ENCODE measurements at places on chromosomes 6 and 20.

GRCh38 chr6:45327956-45328522, at the start of gene RUNX2:
TSS of gene RUNX2 (plus strand) at chr6:45328330. CDS start at chr6:45328727, 397 bp downstream.
- DNase-seq: no peak

DNA sequence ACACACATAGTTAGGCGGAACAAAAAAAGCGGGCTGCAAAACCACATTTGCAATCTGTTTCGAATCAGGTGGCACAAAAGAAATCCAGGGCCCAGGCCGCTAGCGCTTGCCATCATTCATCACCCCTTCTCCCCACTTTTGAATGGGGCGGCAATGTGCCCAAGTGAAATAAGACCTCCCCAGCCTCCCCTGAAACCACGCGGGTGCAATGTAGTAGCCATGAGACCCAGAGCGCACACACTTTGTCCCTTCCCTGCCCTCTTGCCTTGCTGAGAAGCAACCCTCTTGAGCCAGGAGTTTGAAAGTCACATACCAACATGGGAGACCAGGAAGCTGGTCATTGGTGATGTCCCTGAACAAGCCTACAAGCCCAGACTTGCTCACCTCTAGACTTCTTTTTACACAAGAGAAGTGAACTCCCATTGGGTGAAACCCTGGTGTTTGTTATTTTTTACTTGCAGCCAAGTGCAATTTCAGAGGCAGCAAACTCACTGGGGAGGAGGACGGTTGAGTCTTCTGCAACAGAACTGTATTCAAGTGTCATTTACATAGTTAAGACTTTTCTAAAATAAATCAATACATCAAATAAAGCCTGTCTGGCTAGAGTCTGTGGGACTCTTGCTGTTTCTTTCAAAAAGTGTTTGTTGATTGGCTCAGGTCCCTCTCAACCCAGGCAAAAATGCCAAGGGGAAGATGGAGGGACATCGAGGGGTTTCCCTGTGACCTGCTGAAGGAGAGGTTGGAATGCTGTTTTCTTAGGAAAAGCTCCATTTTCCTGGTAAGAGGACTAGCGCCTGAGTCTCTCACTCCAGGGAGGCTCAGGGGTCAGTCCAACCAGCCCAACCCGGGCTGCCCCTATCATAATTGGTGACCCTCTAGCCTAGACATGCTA, 138.1 kb upstream of the PTPN1 start:
- no peak for DNase-seq

DNA sequence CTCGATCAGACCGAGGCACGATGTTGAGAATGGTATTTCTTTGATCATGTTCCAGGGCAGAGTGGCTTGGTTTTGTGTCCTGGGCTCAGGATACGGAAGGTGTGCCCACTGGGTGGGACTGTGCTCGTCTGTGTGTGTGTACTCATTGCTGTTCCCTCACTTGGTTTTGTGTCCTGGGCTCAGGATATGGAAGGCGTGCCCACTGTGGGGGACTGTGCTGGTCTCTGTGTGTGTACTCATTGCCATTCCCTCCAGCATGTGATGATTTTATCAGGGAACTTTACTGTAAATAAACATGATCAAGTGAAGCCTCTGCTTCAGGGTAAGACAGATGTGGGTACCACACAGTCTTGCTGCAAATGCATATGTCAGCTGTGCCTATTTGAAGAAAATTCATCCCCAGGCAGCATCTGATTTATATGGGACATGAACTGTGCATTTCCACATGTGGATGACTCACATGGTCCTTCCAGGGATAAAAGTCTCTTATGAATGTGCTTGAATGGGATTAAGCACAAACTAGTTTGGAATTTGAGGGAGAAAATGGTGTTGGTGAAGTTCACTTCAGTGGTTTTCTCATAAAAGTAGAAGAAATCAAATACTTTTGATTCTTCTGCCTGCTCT, 274.3 kb downstream of the QKI start:
- no peak for DNase-seq

DNA sequence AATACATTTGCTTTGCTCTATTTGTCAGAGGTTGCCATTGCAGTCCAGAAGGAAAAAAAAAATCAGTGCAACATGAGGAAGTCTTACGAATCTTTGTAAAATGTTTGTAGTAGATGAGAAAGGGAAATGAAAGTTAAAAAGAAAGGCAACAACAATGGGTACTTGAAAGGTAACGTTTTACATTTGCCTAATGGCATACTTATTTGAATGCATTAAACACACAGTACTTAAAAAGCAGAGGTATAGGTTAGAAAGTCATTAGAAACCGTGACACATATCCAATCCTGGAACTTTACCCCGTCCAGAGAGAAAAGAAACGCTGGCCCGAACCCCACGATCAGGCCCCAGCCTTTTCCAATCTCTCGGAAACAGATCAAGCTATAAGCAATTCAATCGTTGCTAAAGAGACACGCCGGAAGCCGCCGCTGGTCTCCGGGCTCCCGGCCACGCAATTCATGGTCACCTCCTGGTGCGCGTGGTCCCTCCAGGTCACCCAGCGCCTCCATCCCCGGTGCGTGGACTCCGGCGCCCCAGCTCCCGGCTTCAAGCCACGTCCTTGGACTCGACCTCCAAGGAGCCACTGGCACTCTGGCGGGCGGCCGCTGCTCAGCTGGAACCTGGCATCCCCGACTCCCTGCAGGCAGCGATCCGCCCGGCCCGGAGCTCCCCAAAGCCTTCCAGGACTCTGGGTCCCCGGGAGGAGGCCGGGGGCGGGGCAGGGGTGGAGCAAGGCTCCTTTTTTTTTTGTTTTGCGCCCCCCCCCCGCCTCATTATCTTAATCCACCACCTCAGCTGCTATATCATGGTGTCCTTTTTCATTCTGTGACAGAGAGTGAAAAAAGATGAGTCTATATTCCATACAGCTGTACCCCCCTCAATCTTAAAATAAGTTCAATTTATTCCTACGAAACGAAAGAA, at the start of gene SLC18B1:
SLC18B1 (minus strand) TSS at position 687 of the 918 bp plus-strand sequence; CDS start at position 506, 181 bp downstream.
- DNase-seq: no peak

GRCh38 chr6:36964349-36964748, 9.8 kb downstream of the PI16 start:
- no peak for DNase-seq

DNA sequence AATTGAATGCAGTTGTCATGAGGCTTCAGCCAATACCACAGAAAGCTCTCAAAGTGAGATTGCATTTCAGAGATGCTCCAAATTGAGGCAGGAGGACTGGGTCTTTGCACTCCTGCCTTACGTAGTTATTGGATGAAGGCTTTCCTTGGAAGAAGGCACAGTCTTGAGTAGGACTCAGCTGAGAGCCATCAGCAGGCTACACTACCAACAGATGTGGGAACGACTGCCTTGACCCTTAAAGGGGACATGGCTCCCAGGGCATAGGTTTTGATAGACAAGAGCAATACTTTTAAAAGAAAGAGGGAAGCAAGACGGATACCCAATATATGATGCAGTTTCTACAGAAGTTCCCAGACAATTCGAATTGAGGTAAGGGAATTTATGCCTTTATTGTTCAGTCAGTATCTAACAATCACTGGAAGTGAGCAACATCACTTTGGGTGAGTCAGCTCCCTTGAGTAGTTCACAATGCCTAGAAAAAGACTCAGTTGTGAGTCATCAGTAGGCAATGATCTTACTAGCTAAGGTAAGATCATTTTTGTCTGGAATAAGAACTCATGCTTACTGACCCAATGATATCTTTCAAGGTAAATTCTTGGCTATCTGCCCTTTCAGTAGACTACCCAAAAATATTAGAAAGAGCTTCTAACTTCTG, 390.8 kb downstream of the GJA1 start:
- DNase-seq: no peak

DNA sequence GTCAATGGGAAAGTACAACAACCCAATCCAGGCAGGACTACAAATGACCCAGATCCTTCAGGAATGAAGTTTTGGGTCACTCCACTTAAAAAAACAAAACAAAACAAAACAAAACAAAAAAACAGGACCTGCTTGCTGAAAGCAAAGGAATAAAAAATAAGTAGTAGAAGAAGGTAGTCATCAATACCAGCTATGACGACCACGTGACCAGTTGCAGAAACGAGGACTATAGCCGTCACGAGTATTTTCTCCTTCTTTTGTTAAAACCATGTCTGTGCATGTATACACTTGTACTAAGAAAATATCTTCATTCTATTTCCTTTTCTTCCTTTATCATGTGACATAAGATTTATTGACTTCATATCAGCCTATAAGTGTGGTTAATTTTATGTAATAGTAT, 308.4 kb upstream of the DEFB112 start:
- DNase-seq: no peak

DNA sequence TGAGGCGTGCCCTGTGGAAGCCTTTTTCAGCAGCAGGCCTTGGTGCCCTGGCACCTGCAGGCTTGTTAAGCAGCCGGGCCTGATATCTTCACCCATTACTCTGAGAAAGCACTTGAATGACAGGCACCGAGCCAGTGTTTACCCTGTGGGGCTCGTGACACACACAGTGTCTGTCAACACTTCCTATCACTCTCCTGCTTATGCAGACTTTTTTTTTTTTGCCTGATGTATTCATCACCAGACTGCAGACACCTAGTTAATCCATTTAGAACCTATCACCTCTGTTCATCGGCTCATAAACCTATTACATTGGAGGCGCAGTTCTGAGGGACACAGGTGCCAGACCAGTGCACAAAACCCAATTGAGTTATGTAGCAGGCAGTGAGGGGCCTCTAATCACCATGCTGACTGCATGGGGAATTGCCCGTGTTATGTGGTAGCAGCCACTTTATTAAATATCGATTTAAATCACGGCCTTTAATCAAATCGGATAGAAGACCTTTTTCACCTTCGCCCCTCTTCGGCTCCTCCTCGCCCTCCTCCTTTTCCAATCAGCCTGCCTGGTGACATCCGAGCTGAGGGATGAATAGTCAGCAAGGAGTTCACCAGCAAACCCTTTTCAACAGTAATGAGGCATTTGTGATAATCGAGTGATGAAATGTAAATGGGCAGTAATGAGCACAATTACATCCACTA, 962.9 kb upstream of the SLC35B3 start:
- DNase-seq: no peak

DNA sequence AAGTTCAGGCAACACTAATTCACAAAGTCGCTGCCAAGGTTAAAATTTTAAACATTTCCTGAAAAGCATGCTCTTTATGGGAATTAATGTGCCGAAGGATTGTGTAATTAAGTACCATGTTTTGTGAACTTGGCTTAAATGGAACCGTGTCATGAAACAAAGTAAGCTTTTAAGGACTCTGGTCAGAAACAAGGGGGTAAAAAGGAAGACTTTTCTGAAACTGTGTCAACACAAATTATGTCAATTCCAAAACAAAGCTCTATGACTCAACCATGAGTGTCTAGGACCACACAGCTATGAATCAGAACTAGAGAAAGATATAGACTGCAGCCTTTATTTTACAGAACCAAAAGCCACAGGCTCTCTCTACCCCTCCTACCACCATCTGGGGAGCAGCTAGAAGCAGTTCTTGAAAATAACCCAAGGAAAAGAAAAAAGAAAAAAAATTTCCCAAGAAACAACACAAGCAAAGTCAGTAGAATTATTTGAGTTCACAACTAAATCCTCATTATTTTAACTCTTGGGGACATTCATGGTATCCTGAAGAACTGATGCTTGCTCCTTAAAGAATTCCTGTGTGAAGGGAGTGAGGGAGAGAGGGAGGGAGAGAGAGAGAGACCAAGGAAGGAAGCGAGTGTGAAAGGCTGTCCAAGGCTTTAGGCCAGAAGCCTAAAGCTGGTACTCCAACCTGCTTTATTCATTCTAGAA, 81.9 kb downstream of the ZMYND8 start:
- no peak for DNase-seq

DNA sequence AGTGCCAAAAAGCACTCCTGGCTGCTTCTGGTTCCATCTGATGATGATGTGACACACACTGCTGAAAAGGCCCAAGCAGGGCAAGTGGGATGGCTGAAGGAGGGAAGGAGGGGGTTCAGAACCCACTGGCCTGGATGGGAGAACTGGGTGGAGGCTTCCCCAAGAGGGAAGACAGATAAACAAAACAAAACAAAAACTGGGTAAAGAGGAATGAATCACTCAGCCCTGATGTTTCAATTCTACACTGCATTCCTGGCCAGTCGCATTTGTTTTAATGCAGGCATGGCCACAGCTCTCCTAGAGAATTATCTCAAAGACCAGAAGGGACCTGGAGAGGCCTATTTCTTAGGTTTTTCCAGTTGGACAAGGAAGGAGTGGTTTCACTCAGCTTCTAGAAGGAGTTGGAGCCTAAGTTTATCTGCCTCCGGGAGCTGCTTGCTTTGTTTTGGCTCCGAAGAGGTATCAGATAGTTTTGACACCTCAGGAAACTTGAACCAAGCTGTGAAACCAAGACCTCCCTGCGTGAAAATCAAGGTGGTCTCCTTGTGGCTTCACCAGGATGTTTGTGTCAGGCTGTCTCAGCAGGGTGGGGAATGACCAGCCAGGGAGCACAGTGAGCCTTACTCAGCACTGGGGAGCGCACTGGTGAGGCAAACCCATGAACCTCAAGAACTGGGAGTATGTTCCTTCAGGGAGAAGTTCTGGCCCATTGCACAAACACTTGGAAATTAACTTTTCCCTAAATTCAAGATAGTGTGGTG, 16.1 kb downstream of the TTPAL start:
- no peak for DNase-seq

- no peak for DNase-seq
These were observed 69.9 kb downstream of the ASXL1 start for GRCh38 chr20:32427996-32428395.

GRCh38 chr6:19665613-19665909, 171.6 kb upstream of the ID4 start:
- DNase-seq: no peak

- DNase-seq: no peak
These were observed 569.9 kb downstream of the CDH26 start for GRCh38 chr20:60528141-60528540.
